ENCODE measurements at places on chromosomes 3 and 15.

DNA sequence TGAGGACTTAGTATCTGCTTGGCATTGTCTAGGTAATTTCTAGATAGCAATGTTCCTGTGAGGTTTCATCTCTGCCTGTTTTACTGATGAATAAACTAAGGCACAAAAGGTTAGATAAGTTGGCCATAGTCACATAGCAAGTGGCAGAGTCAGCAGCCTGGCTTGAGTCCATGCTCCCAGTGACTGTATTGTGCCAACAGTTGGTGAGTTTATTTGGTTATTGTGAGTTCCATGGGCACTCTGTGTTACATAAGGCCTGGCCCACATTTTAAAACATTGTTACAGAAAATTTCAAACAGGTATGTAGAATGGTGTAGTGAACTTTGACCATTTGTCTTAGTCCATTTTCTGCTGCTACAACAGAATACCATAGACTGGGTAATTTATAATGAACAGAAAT, 15.2 kb downstream of the MCM2 start:
- no peak for DNase-seq

DNA sequence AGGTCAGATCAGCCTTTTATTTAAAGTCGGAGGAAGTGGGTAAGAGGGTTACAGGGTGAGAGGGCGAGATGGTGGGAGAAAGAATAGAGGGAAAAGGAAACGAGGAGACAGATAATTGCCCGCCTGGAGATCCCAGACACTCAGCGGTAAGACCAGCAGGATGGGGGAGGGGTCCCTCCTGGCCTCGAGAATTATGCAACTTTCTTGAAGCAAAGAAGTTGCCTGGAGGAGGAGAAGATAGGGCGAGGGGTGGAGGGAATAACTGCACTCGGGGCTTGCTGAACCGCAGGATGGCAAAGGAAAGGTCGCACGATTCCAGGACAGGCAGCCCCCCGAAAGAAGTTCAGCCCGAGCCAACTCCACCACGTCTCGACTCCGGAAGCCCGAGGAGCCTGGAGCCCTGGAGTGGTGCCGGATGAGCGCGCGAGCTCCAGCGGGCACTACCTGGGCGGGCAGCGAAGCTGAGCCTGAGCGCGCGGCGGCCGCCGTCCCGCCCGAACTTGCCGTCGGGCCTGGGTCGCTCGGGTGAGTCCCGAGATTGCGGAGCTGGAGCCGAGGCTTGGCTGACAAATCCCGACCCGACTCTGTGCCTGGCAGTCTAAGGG, 402 bp downstream of the WWTR1 start:
- DNase-seq = no peak

DNA sequence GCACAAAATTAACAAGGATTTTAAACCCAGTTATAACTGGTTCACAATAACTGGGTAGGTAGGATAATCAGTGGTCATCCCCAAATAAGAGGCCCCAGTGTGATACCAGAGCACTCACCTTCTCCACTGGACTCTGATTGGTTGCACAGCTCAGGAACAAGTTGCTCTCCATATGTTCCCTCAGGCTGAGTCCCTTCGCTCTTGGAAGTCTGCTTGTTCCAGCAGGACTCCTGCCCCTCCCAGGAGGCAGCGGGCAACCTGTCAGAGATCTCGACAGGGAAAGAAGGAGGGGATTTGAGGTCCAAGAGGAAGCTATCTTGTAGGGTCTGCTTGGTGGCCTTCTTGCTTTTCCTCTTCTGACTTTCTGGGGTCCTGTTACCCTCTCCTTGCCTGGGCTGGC, 51.6 kb upstream of the HEG1 start:
- no peak for DNase-seq

GRCh38 chr15:63466378-63467192, 37.8 kb upstream of the USP3 start:
- peak; percentile 23 for DNase-seq

DNA sequence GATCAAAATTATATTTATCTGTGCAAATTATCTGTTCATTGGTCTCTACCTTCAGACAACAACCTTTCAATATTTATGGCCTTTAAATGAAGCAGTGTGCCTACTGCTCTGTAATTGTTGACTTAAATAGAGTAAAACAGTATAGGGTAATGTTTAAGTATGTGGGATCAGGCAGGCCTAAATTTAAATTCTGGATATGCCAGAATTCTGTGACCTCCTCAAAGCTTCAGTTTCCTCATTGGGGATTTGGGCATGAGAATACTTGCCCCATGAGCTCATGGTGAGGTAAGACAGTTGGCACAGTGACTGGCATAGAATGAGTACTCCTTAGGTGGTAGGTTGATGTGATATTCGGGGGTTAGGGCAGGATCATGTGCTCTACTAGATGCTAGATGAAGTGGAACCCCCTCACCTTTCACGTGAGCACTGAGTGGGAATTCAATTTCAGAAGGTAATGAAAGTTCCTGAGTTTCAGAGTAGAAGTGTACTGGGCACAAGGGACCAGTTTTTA, 14.9 kb downstream of the ARL8B start:
- no peak for DNase-seq

- DNase-seq = no peak
Observed at GRCh38 chr3:83498361-83499016, 1460.3 kb upstream of the CADM2 start.

- DNase-seq = no peak
Observed at GRCh38 chr3:189985948-189986347, 134.7 kb downstream of the P3H2 start.

Data from NCI-H2029 treated with DMSO at 0.1 percent for 48 hours (cell line).